Cerebellar cortex (tissue), 1 donor: ENCODE measurements at places on chromosomes 1 and 21.
A peak's percentile ranks its signal among the peaks of the same experiment; 100 is the strongest.

GRCh38 chr1:246176126-246177024, 330.7 kb downstream of the SMYD3 start:
- no peak for DNase-seq

GRCh38 chr1:201511941-201512539, 5.1 kb upstream of the CSRP1 start:
- DNase-seq: peak; percentile 55

DNA sequence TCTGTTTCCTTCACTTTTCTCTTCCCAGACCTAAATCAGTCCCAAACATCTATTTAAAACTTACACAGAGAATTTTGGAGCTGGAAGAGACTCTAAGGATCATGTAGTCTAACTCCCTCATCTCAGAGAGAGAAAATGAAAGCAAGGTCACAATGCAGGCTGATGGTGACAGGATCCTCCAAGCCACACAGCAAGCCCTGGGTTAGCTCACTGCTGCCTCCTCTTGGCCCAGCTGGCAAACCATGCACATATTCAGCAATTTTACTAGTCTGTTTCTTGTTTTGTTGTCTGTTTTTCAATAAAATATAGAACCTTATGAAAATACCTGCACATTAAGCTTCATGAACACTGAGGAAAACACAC, 27.7 kb upstream of the LY9 start:
- DNase-seq: peak; percentile 8

- DNase-seq: peak; percentile 31
These were observed 74.8 kb upstream of the PDE4B start for GRCh38 chr1:65717815-65718454.

- DNase-seq: no peak
These were observed 4.8 kb downstream of the RER1 start for GRCh38 chr1:2396476-2396875.

DNA sequence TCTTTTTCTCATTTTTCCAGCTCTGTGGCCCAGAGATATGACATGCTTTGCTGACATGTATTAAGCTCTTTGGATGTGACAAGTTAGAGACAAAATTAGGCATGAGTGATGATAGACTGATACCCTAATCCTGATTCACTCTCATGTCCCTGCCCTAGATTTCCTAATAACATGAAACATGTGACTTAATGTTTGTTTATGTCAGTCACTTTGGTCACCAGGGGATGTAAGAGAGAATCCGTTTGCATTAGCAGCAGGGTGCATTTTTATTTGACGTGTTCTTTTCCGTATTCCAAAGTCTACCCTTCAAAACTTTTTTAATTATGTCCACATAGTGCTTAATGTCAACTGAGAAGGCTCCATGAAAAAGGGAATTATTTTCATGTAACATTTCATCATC, 192.4 kb downstream of the HMCN1 start:
- no peak for DNase-seq

DNA sequence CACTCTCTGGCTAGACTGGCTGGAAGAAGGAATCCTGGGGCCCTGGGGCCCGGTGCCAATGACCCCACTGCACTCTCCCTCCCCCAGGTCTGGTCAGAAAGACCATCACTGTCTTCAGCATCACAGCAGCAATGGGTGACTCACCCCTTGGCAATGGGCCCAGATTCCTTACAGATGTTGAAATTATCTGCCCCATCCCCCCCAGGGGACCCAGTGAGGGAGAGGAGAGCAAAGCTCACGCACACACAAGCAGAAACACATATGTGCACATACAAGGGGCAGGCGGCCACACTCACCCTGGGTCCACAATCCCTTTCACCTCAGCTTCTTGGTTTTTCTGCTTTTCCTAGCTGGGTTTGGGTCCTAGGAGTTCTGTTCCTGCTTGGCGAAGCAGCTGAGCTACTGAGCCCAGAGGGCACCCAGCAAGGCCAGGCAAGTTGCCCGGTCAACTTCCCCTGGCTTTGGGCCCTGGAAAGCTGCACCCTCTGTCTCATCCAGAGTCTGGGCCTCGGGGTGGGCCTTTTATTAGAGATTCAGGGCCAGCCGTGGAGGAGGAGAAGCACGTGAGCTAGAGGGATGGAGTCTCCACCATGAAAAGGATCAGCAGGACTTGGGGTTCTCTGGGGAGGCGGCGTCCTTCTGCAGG, 2.6 kb downstream of the COL16A1 start:
- no peak for DNase-seq

- DNase-seq: no peak
These were observed 19.7 kb downstream of the KPNA6 start for GRCh38 chr1:32127409-32128198.

GRCh38 chr1:236850077-236850979, 55.2 kb downstream of the MTR start:
- peak; percentile 20 for DNase-seq

- DNase-seq: peak; percentile 78
These were observed 15.5 kb downstream of the MEAF6 start for GRCh38 chr1:37498872-37499617.
